ENCODE measurements at places on chromosomes 13 and 19. TPM values are rescaled to one million over a fixed set of nuclear protein-coding genes. Genes with fewer than 3 reads are reported as not detected.

GRCh38 chr19:1566392-1567115 lies 1.6 kb downstream of the MEX3D start:
- peak; percentile 93 for DNase-seq

DNA sequence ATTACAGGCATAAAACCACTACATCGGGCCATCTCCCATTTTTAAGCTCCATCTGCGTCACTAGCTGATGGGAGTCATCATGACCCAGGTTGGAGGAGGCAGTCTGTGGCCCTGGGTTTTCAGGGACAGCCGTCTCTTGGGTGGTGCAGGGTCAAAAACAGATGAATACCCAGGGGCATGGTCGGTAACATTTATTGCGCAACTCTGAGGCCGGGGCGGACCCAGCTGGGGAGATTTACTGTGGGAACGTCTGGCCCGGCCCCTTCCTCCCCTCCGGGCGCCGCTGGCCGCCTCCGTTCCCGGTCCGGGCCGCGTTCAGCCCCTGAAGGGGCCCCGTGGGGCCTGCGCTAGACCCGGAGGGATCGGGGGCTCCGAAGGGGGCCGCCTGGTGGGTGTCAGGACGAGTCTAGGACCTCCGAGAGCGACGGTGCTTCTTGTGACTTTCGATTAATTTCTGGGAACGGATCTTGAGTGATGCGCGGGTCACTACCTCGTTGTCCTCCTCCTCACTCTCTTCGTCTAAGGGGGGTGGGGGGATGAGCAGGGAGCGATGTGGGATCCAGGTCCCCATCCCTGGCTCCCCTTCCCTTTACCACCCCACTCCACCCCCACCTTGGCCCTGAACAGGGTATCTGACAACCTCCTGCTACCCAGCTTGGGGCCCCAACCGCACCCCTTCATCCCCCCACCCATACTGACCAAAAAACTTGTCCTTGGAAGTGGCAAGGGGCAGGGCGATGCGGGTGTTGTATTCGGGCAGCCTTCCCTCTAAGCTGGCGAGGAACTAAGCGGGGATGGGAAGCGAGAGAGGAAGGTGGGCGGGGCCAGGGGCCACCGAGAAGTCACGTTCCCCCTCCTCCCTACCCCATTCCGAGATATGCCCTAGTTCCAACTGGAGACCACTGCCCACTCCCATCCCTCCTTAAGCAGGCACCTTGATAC lies 1.6 kb upstream of the RGL3 start:
- no peak for DNase-seq

DNA sequence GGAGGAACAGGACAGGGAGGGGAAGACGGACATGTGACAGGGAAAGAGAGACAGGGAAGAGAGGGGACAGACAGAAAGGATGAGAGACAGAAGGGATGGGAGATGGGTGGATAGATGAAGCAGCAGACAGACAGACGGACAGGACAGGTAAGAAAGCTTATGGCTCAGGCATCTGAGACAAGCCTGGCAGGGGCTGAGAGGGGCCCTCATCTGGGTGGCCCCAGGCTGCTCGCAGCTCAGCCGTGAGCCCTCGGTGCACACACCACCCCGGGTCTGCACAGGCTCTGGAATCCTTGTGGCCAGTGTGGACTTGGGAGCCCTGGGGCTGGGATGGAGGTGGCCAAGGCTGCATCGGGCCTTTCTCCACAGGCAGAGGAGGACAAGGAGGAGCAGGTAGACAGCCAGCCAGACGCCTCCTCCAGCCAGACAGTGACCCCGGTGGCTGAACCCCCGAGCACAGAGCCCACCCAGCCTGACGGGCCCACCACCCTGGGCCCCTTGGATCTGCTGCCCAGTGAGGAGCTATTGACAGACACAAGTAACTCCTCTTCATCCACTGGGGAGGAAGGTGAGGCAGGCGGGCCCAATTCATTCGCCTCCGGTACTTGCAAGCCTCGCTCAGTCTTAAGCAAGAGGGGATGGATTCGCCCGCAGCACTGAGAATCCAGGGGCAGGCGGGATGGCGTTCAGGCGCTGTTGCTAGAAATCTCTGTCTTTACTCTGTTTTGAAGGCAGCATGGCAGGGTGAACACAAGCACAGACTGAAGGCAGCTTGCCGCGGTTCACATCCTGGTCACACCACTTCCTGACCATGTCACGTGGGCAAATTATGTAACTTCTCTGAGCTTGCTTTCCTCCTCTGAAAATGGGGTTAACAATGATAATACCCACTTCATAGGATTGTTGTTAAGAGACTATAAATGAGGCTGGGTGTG lies 14.0 kb downstream of the GRAMD1A start:
- no peak for DNase-seq

- no peak for DNase-seq
Observed at GRCh38 chr13:32911506-32911905, 104.7 kb upstream of the KL start.

- no peak for DNase-seq
Observed at GRCh38 chr19:27833031-27833430, 1379.9 kb downstream of the UQCRFS1 start.

DNA sequence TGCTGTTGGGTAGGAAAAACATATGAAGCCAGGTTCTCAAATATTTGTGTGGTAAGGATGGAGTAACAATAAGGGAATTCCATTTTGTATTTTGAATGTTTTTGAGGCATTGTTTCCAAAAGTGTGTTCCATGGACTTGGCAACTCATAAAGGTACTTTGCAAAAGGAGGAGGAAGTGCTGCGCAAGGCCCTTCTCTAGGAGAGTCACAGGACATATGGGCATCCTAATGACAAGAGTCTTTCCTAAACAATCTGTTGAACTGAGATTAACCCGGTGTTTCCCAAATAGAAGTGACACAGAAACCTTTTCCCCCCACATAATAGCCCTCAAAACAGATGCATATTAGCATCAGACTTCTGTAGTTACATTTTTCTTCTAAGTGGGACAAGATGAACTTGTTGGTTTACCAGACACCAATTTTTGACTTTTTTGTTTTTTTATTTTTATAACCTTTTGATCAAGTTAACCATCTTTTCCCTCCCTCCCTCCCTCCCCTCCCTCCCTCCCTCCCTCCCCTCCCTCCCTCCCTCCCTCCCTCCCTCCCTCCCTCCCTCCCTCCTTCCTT lies 209.3 kb downstream of the PCCA start:
- no peak for DNase-seq

ZNF729 gene
- 0.10 TPM for polyA plus RNA-seq

ZNF28 gene
- 16.6 TPM for polyA plus RNA-seq

CD320 gene
- polyA plus RNA-seq = 26.9 TPM

VMAC gene
- polyA plus RNA-seq = 10.7 TPM

ACER1 gene
- polyA plus RNA-seq = not detected

KLC3 gene
- 0.34 TPM for polyA plus RNA-seq
